ELR (cell line): ENCODE measurements at places on chromosomes 3 and 15.

DNA sequence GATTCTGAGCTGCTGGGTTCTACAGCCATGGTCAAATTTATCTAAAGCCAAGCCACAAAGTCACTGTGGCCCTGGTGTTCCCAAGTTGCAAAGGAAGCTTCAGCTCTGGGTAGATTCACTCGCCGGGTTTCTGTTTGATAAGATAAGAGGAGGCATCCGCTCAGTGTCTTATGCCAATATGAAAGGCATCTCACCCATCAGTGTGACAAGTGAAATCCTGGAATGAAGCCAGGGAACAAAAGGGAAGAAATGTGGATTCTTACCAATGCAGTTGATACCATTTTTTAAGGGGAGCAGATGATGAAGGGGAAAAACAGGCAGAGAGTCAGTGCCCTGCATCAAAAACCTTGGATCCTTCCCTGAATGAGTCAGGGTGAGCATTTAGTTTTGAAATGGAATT lies 2.8 kb upstream of the CPNE4 start:
- DNase-seq: no peak

DNA sequence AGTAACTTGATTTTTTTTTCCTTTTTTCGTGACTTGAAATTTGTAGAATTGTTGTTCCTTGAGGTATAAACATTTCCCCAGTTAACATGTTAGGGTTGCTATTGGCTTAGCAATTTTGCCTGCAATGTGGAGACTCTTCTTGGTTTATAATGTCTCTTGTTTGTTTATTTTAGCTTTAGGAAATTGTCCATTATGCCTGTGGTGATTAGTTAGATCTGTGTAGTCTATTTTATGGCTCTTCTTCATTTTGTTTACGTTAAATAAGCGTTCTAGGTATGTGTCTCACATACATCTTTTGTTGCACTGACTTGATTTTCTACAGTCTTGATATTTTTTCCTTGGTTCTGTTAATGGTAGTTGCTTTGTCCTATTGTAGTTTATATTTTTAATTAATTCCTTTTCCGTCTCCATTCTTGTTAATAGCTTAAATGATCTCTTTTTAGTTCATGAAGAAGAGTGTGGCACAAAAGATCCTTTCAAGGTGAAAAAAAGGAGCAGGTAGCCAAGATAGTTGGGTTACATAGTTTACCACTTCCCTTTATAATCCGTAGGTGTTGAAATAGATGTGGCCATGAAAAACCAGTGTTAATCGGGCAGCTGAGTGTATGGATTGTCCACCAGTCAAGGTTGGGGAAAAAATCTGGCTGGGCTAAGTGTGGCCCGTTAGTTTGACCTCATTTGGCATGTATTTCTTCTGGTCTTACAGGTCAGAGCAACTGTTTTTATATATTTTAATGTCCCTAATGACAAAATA lies 12.1 kb downstream of the IQGAP1 start:
- peak; percentile 36 for DNase-seq

GRCh38 chr3:42732196-42732828 lies 29.7 kb upstream of the HHATL start:
- DNase-seq: no peak

GRCh38 chr3:106332884-106333283 lies 464.1 kb upstream of the CBLB start:
- DNase-seq: peak; percentile 57

DNA sequence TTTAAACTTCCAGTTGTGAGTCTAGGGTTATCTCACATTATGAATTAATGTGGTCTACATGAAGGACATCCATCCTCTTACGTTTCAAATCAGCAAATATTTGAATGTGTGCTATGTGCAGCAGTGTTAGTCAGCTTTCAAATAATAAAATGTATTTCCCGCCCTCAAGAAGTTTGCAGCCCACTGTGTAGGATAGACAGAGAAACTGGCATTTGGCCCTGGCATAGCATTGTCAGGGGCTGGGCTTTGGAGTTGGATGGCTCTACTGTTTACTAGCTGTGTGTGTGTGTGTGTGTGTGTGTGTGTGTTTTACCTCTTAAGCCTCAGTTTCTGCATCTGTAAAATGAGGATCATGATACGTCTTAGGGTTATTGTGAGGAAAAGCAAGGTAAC lies 400.5 kb upstream of the C2CD4B start:
- DNase-seq: no peak

- peak; percentile 54 for DNase-seq
Measured at GRCh38 chr3:25747033-25747432, 36.2 kb downstream of the NGLY1 start.
